ENCODE measurements at places on chromosomes 2 and 18. TPM values are rescaled to one million over a fixed set of nuclear protein-coding genes. Genes with fewer than 3 reads are reported as not detected.

GRCh38 chr2:110900191-110900590 lies 167.8 kb downstream of the ACOXL start:
- DNase-seq, result no peak

- DNase-seq, result no peak
Observed at GRCh38 chr2:1233281-1233680, 180.0 kb upstream of the TPO start.

DNA sequence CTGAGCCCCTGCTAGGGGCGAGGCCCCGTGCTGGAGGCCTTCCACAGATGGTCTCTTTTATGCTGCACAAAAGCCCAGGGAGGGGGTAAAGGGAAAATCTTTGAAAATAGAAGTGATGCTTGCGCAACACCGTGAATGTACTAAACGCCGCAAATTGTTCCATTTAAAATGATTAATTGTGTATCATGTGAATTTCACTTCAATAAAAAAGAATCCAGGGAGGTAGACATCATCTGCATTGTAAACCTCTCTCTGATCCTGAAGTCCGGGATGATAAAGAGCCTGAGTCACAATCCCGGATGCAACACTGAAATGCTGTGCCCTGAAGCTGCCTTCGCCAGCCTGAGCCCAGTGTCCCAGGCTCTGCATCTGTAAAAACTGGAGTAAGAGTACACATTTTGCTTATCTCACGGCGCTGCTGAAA lies 107.7 kb upstream of the PPP1CB start:
- DNase-seq, result no peak

- DNase-seq, result no peak
Observed at GRCh38 chr18:37986665-37987064, 421.1 kb upstream of the CELF4 start.

- DNase-seq, result no peak
Observed at GRCh38 chr18:5653802-5654201, 110.0 kb upstream of the EPB41L3 start.

MC5R gene
- total RNA-seq, result not detected

DNA sequence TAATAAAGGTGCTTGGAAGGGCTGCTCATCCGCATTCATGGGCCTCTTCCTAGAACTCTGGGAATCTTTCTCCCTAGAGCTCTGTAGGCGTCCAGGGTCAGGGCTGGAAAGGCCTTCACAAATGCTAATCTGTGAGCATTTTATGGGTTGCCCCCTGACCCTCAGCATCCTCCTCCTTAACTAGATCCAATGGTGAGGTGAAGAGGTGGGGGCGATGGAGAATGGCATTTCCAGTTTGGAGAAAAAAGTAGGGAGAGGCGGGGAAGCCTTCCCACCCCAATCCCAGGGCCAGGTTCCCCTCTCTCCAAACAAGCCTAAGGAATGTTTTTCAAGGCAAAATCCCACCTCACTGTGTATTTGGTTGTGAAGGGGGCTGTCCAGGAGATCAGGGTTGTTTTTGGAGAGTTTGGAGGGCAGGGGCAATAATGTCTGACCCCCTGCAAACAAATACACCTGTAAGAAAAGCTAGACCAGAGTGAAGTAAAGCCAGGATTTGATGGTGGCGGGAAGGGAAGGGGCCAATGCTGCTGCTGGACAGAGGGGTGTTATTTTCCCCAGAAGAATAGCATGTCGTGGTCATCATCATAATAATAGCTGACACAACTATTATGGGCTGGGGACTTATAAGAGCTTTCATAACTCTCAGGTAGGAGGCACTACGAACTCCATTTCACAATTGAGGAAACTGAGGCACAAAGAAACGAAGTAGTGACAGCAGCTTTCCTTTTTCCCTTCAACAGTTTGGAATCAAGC lies 1.4 kb upstream of the MYCN start:
- no peak for DNase-seq

GRCh38 chr18:3060667-3061580 lies 48.0 kb upstream of the LPIN2 start:
- no peak for DNase-seq

DNA sequence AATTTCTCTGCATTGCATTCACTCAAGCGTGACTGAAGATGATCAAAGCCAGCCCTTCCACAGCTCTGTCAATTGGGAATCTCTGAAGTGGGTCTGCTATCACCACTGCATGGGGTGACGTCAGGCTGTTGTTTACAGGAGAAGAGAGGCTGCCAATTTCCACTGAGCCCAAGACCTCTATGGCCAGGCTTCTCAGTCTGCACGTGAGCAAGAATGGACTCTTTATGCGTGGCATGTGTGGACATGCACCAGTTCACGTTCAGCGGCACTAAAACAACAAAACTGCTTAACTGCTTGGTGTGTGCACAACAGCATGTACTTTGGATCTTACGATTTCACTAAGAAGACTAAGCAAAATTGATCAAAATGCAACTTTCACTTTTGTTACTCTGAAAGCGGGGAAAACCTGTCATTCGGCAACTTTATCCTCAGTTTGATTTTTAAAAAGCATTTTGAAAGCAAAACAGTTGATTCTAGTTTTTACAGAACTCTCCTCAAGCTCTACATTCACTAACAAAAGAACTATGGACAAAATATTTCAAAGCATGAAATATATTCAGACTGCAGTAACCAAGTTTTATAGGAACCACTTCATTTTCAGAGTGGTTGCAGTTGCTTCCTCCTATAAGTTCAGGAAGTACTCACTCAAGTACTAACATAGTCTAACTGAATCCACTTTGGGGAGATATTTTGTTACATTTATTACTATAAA lies 77.0 kb upstream of the SERTAD2 start:
- peak; percentile 41 for DNase-seq

NCKAP5 gene
- total RNA-seq, result 33.3 TPM

STK39 gene
- 23.4 TPM for total RNA-seq

SPATA3 gene
- not detected for total RNA-seq

All from skin of body (tissue), 3 donors.